ENCODE measurements at places on chromosomes 6 and 20.
A peak's percentile ranks its signal among the peaks of the same experiment; 100 is the strongest.

- DNase-seq = no peak
Observed at GRCh38 chr6:21751608-21752007, 158.1 kb downstream of the SOX4 start.

DNA sequence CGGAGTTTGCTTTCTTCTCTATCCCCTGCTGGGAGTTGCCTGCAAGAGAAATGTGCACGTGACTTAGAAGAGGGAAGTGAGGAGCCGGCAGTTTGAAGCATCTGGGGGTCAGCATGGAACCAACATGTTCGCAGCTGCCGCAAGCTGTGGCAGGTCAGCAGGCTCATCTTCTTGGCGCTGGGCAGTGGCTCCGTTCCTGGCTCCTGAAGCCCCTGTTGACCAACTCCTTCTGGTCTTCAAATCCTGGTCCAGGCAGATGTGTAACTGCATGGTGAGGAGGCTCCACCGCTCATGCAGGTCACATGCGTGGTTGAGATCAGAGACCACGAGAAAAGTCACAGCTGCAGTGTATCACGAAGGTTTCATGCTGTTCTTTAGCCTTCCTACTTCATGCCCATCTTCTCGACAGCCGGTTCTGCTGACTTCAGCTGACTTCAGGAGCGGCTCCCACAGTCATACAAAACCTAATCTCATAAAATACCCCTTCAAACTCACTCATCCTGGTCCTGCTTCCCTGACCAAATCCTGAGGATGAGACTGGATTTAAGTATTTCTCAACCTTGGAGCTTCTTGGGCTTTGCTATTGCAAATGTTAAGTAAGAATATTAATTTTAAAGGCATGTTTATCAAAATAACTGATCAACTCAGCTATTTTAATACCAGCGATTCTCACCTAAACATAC is 44.9 kb upstream of the BCAS1 start:
- DNase-seq = no peak

DNA sequence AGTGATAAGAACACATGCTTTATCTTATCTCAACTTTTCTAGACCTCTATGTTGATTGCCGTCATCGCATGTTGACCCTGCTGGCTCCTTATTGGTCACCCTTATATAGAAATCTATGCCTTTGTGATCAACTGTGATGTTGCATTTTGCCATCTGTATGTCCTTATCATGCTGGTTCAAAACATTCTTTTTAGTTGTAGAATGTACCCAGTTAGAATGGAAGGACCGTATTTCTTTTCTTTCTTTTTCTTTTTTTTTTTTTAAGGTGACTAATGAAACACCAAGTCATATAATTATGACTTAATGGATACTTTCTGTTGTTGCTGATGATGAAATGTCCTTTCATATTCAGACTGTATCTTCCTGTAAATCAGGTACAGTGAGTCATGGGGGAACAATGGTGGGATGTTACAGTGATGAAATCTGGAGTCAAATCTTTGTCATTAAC is 145.9 kb upstream of the CITED2 start:
- DNase-seq = no peak

- DNase-seq = no peak
Observed at GRCh38 chr20:20736303-20736702, 23.9 kb upstream of the RALGAPA2 start.

- DNase-seq = no peak
Observed at GRCh38 chr6:112781241-112781640, 434.1 kb downstream of the RFPL4B start.

- no peak for DNase-seq
Observed at GRCh38 chr6:135320721-135321621, 139.9 kb downstream of the MYB start.

DNA sequence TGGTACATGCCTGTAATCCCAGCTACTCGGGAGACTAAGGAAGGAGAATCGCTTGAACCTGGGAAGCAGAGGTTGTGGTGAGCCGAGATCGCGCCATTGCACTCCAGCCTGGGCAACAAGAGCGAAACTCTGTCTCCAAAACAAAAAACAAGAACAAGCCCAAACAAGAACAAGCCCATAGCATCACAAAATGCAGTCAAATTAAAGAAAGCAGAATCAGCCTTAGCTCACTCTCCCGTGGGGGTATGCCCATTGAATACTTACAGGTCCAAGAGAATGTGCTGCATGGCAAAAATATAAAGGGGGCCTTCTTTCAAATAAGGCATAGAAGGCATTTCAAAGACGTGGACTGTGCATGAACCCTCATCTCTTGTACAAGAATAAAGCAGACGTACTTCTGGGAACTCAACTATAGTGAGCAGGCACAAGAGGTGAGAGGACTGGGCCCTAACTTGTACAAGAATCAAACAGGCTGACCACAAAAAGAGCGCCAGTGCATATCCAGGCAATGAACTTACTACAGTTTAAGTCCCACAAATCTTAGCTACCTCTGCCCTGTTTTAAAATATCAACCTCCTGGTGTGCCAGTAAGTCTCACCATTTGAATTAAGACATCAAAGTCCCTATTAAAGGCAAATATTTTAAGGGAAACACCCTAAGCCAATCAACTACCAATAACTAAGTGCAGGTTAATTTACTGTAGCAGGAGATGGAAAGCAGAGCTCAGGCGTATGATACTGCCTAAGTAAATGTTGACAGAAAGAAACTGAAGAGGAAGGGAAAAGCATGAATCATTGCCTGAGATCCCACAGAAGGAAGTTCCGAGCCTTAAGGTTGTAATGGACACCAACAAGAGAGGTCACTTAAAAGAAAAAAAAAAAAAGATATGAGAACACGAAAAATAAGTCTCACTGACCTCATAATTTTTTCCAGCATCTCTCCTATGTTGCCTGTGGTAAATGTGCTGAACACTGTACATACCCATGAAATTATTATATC is 37.4 kb downstream of the TOMM6 start:
- no peak for DNase-seq

- no peak for DNase-seq
Observed at GRCh38 chr6:163179061-163179460, 235.5 kb upstream of the QKI start.

DNA sequence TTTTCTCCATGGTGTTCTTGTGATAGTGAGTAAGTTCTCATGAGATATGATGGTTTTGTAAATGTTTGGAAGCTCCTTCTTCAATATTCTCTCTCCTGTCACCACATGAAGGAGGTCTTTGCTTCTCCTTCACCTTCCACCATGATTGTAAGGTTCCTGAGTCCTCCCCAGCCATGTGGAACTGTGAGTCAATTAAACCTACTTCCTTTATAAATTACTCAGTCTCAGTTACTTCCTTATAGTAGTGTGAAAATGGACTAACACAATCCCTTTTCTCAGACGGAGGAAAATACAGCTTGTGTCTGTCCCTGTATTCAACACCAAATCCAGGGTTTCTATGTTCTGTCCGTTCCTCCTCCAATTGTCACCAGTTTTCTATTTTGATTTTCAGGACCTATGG is 181.0 kb downstream of the ALDH8A1 start:
- no peak for DNase-seq

GRCh38 chr6:143940011-143940597 is 68.0 kb downstream of the PLAGL1 start:
- peak; percentile 40 for DNase-seq

DNA sequence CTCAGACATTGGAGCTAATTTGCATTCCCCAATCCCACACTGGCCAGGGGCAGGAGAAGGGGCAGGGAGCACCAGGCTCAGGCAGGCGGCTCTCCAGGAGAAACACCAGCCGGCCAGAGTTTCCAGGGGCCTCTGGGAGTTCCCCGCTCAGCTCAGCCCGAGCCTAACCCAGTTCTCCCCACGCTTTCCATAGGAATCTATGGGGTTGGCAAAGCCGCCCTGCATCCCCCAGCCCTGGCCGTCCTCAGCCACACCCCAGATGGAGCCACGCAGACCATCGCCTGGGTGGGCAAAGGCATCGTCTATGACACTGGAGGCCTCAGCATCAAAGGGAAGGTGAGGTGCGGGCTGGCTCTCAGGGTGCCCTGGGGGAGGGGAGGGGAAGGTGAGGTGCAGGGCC is 8.2 kb downstream of the NPEPL1 start:
- DNase-seq = no peak

DNA sequence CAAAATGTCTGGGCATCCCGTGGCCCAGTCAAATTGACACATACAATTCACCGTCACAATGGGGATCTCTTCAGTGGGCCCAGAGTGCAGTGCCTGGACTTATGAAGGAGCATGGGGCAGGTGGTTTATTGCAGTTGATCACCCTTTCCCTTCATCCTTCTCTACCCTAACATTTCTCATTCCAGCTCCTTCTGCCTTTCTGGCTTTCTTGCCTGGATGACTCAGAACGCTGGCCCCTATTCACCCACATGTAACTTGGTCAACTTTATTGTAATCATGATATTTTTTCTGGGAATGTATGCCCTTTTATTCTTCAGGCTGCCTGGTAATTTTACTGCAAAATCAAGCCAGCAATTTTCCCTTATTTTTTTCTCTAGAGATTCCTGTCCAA is 179.9 kb upstream of the DTNBP1 start:
- DNase-seq = no peak

DNA sequence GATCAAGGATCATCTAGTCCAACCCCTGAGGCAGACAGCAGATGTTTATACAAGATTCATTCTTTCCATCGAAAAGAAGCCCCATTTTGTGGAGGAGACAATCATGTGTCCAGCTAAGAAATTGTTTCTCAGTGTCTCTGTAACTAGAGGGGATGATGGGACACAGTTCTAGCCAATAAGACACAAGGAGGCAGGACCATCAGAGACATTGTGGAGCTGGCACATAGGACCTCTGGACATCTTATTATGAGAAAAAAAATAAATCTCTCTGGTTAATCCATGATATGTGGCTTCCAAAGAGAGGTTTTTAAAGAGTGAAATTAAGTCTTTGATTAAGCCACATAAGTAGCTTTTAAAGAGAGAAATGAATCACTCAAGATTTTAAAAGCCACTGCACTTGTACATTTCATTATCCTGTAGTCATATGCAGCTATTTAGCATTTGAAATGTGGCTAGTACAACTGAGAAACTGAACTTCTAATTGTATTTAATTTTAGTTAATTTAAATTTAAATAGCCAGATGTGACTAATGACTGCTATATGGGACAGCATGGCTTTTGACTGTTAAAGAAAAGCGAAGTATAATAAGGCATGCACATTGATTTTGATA is 176.8 kb downstream of the TASP1 start:
- DNase-seq = no peak

- DNase-seq = no peak
Observed at GRCh38 chr6:169738204-169738975, 13.0 kb downstream of the DYNLT2 start.
